ENCODE measurements at places on chromosomes 6 and 20.
A peak's percentile ranks its signal among the peaks of the same experiment; 100 is the strongest.

GRCh38 chr20:32685541-32686529, 12.1 kb upstream of the C20orf203 start:
- peak; percentile 95 for DNase-seq

- no peak for DNase-seq
Measured at GRCh38 chr20:19924255-19924654, 92.9 kb upstream of the NAA20 start.

DNA sequence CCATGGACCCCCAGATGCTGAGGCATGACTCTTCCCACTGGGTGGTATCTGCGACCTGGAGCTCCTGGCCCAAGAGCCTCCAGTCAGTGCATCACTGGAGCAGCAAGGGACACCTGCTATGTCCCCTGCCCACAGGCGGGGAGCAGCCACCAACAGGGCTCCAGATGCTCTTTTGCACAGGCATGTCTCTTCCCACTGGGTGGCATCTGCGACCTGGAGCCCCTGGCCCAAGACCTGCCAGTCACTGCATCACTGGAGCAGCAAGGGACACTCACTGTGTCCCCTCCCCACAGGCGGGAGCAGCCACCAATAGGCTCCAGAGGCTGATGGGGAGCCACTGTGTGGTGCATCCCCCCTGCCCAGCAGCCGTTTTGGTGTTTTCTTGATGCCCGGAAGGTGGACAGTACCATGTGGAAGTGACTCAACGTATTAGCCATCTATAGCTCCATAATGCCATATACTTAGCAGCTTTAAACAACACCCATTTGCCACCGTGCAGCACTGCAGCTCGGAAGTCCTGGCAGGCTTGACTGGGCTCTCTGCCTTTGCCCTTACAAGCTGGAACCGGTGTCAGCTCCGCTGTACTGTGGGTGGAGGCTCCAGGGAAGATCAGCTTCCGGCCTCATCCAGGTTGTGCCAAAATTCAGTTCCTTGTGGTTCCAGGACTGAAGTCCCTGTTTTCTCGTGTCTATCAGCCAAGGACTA, 124.9 kb upstream of the CST7 start:
- no peak for DNase-seq

DNA sequence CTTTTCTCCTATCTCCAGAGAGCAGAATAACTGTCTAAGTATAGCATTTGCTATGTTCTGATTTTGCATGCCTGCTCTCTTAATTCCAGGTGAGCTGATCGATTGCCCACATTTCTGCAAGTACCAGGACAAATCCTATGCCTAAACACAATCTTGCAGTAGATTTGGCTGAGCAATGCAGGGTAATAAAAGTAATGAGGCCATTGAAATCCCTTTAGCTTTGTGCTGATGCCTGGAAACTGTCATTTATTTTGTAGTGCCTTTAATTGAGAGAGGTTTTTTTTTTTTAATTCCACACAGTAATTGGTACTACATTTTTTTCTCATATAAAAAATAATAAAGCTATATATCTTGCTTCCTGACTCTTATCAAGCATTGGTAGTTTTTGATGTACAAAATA, 252.3 kb downstream of the NKAIN2 start:
- DNase-seq, result no peak

- DNase-seq, result no peak
Measured at GRCh38 chr20:57106030-57106682, 160.3 kb downstream of the BMP7 start.

DNA sequence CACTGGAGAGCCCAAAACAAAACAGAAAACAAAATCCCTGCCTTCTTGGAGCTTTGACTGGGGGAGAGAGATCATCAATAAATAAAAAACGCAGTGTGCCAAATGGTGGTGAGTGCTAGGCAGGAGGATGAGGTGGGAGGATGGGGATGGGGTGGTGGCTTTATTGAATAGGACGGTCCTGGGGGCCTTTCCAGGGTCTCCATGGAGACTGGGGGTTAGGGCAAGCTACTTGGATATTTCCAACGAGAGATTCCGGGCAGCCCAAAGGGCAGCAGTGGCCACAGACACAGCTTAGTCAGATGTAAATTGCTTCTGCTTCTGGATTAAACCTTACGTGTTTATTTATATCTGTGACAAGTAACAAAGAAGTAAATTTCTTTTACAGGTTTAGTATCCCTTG, 700.1 kb downstream of the QKI start:
- no peak for DNase-seq

- DNase-seq, result no peak
Measured at GRCh38 chr6:55782275-55782674, 93.1 kb downstream of the BMP5 start.

GRCh38 chr6:7142228-7142801, 34.6 kb downstream of the RREB1 start:
- DNase-seq, result no peak

- no peak for DNase-seq
Measured at GRCh38 chr6:157364705-157365104, 16.3 kb upstream of the ZDHHC14 start.

- no peak for DNase-seq
Measured at GRCh38 chr20:63693083-63693732, 3.2 kb upstream of the TNFRSF6B start.

DNA sequence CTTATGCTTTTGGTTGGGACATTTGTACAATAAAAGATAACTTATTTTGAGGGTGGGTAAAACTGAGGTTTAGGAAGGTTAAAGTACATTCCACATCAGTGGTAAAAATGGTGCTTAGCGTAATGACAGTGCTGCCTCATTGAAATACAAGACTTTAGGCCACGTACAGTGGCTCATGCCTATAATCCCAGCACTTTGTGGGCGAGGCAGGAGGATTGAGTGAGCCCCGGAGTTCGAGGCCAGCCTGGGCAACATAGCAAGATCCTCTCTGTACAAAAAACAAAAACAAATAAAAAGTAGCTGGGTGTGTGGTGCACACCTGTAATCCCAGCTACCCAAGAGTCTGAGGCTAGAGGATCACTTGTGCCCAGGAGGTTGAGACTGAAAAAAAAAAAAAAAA, 2.3 kb upstream of the KIAA0319 start:
- DNase-seq, result no peak

DNA sequence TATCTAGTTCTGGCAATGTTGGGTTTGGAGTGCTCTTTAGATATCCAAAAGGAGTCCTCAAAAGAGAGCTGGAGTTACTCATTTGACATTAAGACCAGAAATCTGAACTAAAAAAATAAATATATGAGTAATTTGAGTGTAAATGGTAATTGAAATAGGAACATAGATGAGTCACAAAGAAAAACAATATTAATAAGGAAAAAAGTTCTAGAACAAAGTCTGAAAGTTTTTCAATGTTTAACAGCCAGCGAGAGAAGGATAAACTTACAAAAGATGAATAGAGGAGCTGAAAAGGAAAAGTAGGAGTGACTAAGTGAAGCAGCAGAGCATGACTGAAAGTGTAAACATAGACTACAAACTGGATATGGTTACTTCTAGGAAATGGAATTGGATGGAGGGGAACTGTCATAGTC, 46.8 kb downstream of the EPM2A start:
- peak; percentile 39 for DNase-seq

DNA sequence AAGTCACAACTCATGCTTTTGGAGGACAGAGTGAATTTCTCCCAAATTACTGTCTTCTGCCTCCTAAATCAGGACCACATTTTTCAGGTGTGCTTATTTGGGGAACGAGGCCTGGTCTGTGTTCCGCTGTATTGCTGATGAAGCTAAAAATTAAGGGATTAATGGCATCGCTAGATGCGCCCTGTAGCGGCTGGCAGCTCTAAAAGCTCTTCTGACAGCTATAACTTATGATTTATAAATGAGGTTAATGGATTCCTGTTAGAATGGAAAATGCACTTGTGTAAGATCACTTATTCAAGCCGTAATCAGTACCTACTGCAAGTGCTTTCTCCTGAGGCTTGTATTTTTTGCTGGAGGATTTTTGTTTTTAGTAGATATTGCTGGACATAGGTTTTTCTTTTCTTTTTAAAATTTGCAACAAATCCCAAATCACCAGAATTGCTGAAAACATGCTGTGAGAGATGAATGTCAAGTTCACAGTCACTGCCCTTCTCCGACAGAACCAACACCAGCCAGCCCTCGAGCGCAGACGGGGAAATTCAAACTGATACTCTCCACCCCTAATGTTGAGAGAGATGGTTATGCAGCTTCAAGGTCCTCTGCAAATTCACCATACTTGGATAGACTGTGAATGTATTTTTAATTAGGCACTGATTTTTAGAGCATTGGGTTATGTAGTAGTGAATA, 49.1 kb downstream of the AKAP12 start:
- no peak for DNase-seq

DNA sequence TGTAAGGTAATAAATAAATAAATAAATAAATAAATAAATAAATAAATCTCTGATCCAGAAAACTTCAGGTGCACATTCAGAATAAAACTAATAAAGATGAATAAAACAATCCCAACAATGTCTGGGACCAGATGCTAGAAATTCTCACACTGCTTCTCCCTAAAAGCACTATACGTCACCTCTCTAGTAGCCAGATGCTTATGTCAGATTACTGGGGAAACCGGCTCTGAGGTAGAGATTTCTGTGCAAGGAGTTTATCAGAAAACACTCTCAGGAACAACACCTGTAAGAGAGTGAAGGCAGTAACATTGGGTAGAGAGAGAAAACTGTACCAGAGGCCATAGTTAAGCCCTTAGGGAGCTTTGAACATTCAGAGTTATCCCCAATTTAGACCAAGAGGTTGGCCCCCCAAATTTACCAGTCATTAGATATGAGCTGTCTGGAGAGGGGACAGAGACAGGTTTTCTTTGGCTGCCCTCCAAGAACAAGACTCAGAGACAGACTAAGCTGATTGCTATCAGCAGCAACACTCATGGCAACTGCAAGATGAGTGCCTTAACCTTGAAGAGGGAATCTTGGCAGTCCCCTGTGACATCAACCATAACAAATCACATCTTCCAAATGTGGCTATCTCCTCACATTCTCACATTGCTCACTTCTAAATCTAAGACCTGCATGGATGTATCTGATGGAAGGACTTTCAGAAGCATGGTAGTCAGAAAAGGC, 151.2 kb upstream of the BMP5 start:
- no peak for DNase-seq

GRCh38 chr6:43743682-43744381, 26.2 kb upstream of the VEGFA start:
- DNase-seq, result no peak

DNA sequence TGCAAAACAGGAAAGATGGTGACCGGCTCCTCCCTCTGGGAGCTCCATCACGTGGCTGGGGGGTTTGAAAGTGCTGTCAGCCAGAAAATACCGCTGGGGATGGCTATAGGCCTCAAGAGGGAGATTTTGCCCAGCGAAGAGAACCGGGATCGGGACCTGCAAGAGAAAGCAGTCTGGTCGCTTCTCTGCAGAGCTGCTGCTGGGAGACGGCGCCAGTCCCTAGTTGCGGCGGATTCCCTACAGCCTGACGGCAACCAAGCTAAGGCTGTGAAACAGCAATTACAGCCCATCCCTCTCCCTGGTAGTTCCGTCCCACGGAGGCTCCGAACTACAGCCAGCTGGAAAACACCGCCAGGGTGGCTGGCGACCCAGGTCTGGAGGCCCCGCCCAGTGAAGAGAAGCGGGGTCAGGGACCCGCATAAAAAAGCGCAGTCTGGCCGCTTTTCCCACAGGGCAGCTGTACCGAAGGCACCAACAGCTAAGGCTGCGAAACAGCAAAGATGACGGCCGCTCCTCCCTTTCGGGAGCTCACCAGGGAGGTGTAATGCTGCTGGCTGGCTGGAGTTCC, 238.1 kb upstream of the IRAK1BP1 start:
- DNase-seq, result peak; percentile 18

GRCh38 chr6:114024746-114025145, 53.8 kb upstream of the HDAC2 start:
- DNase-seq, result peak; percentile 24

GRCh38 chr20:63097336-63097831, 90.6 kb upstream of the BHLHE23 start:
- no peak for DNase-seq

GRCh38 chr20:35010405-35011192, 54.9 kb downstream of the MYH7B start:
- DNase-seq, result no peak

- no peak for DNase-seq
Measured at GRCh38 chr6:102749210-102749971, 1355.9 kb downstream of the GRIK2 start.

DNA sequence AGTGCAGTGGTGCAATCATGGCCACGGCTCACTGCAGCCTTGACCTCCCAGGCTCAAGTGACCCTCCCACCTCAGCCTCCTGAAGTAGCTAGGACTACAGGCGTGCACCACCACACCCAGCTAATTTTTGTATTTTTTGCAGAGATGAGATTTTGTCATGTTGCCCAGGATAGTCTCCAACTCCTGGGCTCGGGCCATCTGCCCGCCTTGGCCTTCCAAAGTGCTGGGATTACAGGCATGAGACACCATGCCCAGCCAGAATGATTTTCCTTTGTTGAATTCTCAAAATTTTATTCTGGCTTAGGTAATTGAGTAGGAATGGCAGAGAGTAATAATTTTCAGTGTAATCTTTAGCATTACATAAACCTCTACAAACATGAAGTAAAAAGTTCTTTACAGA, 37.1 kb downstream of the SLC16A10 start:
- no peak for DNase-seq

DNA sequence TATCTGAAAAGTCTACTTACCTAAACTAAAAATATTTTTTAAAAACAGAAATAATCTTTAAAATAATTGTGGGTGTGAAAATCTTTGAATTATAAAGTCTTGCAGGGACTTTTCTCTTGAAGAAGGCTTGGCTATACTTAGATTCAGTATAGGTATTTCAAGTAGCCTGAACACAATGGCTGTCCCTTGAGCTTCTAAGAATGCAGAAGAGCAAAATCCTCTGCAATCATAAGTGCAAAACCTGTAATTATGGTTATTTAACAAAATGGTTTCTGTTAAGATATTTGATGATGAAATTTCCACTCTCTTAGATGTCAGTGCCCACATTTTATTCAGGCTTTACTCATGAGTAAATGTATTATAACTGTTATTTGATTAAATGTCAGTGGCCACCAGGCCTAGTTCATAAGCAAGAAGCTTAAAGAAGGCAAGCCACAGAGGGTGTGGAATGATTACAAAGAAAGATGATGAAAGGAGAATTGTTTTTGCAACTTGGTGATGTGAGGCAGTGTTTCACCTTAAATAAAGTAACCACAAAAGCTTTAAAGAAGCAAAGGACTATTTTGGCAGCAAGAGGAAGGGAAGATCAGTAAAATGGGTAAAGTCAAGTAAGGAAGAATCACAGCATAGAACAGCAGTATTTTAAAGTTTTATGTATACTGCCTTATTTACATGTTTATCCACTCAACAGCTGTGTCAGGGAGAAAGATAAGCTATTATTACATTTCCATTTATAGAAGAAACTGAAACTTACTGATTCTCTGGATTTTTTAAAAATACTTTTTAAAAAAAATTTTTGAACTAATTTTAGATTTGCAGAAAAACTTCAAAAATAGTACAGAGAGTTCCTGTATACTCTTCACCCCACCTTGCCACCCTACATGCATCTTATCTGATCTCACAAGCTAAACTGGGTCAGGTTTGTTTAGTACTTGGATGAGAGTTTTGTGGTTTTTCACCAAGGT, 351.2 kb upstream of the RUNX2 start:
- peak; percentile 33 for DNase-seq

GRCh38 chr20:55596431-55596830, 408.9 kb downstream of the CBLN4 start:
- DNase-seq, result no peak

Measured in fibroblast of villous mesenchyme (primary cell).